ENCODE measurements at places on chromosomes 5 and 9.

- H3K4me3 ChIP-seq = no peak overlapping the region
- H3K4me1 ChIP-seq = no peaks in the 10 kb centered on the region
- no peak for DNase-seq
Measured at GRCh38 chr9:70641631-70642030, 227.2 kb upstream of the KLF9 start.

DNA sequence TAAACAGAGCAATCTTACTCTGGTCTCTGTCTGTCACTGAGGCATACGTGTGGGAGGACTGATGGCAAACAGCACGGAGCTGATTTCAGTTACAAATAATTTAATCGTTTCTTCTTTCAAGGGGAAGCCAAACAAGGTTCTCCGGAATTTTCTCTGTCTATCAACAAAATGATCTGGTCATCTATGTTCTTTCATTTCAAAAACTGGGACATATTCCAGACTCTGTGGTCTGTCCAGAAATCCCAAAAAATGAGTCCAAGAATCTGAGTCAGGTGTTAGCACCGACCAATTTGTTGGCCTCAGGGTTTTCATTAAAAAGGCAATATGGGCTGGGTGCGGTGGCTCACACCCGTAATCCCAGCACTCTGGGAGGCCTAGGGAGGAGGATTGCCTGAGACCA is 69.9 kb upstream of the ZNF608 start:
- no peak overlapping the region for H3K27ac ChIP-seq
- H3K4me1 ChIP-seq = peaks cover 5% of the 10 kb centered on the region
- H3K36me3 ChIP-seq = no peaks in the 10 kb centered on the region
- no peak for DNase-seq

GRCh38 chr9:104779946-104780535 is 16.1 kb downstream of the NIPSNAP3B start:
- H3K4me1 ChIP-seq = no peaks in the 10 kb centered on the region
- H3K4me3 ChIP-seq = no peak overlapping the region

DNA sequence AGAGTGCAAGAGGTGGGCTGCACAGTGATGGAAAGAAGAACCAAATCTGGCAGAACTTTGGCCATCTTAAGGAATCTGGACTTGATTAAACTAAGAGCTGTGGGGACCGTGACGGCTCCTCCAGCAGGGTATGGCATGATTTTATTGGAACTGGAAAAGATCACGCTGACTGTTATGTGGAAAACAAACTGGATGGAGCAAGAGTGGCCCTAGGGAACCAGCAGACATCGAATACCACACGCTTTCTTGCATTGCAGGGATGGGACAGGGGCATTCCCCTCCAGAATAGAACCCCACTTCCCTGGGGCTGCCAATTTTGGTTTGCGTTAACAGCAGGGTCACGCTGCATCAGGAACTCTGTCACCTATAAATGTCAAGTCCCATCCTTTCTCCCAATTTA is 38.8 kb downstream of the INSYN2B start:
- DNase-seq = no peak
- no peaks in the 10 kb centered on the region for H3K27me3 ChIP-seq
- H3K27ac ChIP-seq = no peak overlapping the region
- H3K4me1 ChIP-seq = no peaks in the 10 kb centered on the region
- H3K36me3 ChIP-seq = no peaks in the 10 kb centered on the region

DNA sequence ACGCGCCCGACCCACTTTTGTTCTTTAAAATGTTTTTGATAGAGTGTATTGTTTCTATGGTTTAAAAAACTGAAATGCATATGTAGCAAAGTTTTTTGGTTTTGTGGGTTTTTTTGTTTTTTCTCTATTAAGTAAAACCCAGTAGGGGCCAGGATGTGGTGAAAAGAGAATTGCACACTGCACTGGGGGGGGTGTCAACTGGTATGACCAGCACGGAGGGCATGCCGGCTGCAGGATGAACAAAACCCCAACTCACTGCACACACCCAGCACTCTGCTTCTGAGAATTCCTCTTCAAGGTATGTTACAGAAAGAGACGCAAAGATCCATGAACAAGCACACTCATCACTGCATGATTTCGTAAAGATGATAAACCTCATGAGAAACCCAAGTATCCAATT is 75.0 kb downstream of the STK10 start:
- peaks cover 7% of the 10 kb centered on the region for H3K36me3 ChIP-seq
- no peak overlapping the region for H3K27ac ChIP-seq
- H3K4me1 ChIP-seq = peaks cover 12% of the 10 kb centered on the region
- DNase-seq = no peak

DNA sequence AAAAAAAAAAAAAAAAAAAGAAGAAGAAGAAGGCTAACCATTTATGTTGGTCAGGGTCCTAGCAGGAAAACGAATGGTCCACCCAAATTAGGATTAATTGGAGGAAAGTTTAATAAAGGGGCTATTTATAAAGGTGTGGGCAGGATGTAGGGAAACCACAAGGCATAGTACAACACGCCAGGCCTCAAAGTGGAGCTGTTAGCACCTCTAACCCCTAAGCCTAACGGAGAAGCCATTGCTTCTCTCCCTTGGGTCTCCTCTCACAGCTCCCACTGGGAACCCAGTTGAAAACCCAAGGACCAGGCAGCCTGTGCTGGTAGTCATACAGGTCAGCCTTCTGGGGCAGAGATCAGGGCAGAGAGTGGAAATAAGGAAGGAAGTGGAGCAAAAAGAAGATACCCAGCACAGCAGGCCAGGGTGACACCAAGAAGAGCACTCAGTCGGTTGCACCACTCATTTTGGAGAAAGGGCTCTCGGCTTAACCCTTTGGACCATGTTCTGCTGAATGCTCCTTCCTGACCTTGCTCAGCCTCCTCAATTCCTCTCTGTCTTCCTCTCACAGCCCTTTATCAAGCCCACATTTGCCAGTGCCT is 8.8 kb upstream of the GLIPR2 start:
- no peak overlapping the region for H3K27ac ChIP-seq
- no peak overlapping the region for H3K4me3 ChIP-seq
- DNase-seq = no peak
- H3K36me3 ChIP-seq = peaks cover 1% of the 10 kb centered on the region
- H3K4me1 ChIP-seq = peaks cover 22% of the 10 kb centered on the region

DNA sequence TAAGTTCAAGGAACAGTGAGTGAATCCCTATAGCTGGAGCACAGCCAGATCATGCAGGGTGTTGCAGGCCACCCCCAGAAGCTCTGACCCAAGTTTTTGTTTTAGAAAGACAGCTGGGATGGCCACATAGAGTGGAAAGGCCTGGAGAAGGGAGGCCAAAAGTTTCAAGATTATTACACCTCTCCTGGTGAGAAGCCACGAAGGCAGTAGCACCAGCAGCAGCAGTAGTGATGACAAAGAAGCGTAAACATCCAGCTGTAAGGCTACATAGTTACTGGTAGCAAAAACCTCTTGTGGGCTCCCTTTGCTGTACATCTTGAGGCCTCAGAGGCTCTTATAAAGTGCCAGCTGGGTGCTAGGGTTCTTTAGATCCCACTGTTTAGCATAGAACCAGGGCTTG is 11.8 kb downstream of the ADAMTSL1 start:
- no peaks in the 10 kb centered on the region for H3K27me3 ChIP-seq
- H3K4me3 ChIP-seq = no peak overlapping the region
- no peak overlapping the region for H3K27ac ChIP-seq
- no peaks in the 10 kb centered on the region for H3K4me1 ChIP-seq
- no peaks in the 10 kb centered on the region for H3K36me3 ChIP-seq

- H3K27ac ChIP-seq = no peak overlapping the region
- no peaks in the 10 kb centered on the region for H3K4me1 ChIP-seq
- H3K36me3 ChIP-seq = no peaks in the 10 kb centered on the region
- no peaks in the 10 kb centered on the region for H3K27me3 ChIP-seq
- DNase-seq = no peak
Measured at GRCh38 chr9:10534850-10535249, 78.0 kb downstream of the PTPRD start.

DNA sequence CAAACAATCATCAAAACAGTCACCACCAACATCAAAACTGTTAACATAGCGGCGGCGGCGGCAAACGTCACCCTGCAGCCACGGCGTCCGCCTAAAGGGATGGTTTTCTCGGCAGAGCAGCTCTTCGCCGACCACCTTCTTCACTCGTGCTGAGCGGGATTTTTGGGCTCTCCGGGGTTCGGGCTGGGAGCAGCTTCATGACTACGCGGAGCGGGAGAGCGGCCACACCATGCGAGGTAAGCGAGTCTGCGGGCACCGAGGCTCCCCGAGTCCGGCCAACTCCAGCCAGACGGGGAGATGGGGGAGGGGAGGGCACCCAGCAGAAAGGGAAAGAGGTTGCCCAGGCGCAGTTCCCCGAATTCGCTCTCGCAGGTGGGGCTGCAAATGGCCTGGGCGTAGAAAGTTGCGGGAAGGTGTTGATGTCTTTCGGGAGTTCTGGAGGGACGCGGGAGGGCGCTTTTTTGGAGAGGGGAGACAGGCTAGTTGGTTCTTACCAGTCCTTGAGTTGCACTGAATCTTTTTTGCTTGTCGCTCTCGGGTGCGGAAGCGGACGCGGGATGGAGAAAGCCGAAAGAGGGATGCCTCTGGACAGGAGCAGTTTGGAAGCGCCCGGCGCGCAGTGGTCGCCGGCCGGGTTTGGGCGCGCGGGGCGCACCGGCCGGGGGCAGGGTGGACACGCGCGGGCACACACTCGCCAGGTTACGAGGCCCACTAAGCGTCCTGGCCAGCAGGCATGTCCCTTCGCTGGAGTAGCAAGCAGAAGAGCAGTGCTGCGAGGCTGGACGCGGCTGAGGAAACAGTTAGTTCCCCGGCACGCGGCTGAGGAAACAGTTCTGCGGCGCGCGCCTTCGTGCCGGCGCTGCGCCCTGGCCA is 849 bp downstream of the RORB start:
- peak; percentile 24 for DNase-seq
- no peaks in the 10 kb centered on the region for H3K4me1 ChIP-seq
- H3K4me3 ChIP-seq = peak overlapping the region; percentile 38
- H3K36me3 ChIP-seq = no peaks in the 10 kb centered on the region
- peaks cover 69% of the 10 kb centered on the region for H3K27me3 ChIP-seq
- H3K27ac ChIP-seq = no peak overlapping the region

GRCh38 chr5:43619380-43619779 is 16.4 kb downstream of the NNT start:
- no peaks in the 10 kb centered on the region for H3K4me1 ChIP-seq
- H3K36me3 ChIP-seq = peaks cover 22% of the 10 kb centered on the region
- no peak for DNase-seq
- H3K27me3 ChIP-seq = no peaks in the 10 kb centered on the region

DNA sequence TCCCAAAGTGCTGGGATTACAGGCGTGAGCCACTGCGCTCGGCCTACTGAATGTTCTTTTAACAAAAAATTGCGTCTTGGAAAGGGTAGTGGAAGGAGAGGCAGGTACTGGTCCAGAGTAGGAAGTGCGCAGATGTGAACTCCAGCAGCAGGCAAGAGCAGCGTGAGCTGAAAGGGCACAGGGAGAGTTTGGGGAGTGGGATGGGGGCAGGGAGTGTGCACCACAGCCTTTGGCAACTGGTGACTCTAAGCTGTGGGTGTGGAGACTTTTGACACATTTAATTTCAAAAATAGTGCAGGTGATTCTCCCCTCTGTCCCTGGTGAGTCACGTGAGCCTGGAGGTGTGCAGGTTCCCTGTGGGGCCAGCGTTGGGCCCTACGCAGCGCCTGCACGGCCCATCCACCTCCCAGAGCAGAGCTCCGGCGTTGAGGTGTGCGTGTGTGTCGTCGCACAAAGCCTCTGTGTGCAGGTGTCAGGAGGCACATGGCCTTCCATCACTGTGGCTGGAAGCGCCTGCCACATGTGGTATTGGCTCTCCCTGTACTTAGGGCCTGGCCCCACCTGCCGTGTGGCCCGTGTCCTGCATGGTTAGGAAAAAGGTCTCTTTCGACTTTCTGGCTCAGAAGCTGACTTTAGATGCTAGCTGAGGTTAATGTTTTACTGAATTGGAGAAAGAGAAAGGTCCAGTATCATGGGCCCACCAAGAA is 11.5 kb downstream of the SQSTM1 start:
- peaks cover 70% of the 10 kb centered on the region for H3K36me3 ChIP-seq
- H3K4me1 ChIP-seq = peaks cover 7% of the 10 kb centered on the region
- DNase-seq = no peak
- H3K27me3 ChIP-seq = no peaks in the 10 kb centered on the region

DNA sequence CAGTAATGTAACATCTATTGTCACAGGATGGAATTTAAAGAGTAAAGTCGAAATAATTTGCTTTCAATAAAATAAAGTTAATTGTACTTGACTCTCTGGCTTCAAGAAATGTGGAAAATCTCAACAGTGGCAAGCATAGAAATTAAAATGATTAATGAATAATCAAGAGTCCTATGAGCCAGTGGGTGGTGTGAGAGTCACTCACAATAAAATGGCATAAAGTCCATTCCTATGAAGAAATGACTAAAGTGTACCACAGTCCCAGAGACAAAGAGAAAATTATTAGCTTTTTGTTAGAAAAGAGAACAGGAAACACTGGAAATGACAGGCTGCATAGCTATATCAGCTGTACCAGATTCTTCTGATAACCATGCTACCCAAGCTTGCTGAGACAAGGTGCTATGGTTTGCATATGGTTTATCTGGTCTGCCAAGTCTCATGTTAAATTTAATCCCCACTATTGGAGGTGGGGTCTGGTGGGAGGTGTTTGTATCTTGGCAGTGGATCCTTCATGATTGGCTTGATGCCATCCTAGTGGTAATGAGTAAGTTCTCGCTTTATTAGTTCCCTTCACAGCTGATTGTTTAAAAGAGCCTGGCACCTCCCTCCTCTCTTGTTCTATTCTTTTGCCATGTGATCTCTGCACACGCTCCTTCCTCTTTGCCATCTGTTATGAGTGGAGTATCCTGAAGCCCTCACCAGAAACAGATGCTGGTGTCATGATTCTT is 647.7 kb upstream of the ITGA1 start:
- DNase-seq = no peak
- no peaks in the 10 kb centered on the region for H3K36me3 ChIP-seq
- H3K27me3 ChIP-seq = no peaks in the 10 kb centered on the region

GRCh38 chr9:77543131-77543822 is 104.8 kb downstream of the GNA14 start:
- no peaks in the 10 kb centered on the region for H3K27me3 ChIP-seq
- no peak for DNase-seq
- no peaks in the 10 kb centered on the region for H3K4me1 ChIP-seq
- H3K4me3 ChIP-seq = no peak overlapping the region
- no peaks in the 10 kb centered on the region for H3K36me3 ChIP-seq

DNA sequence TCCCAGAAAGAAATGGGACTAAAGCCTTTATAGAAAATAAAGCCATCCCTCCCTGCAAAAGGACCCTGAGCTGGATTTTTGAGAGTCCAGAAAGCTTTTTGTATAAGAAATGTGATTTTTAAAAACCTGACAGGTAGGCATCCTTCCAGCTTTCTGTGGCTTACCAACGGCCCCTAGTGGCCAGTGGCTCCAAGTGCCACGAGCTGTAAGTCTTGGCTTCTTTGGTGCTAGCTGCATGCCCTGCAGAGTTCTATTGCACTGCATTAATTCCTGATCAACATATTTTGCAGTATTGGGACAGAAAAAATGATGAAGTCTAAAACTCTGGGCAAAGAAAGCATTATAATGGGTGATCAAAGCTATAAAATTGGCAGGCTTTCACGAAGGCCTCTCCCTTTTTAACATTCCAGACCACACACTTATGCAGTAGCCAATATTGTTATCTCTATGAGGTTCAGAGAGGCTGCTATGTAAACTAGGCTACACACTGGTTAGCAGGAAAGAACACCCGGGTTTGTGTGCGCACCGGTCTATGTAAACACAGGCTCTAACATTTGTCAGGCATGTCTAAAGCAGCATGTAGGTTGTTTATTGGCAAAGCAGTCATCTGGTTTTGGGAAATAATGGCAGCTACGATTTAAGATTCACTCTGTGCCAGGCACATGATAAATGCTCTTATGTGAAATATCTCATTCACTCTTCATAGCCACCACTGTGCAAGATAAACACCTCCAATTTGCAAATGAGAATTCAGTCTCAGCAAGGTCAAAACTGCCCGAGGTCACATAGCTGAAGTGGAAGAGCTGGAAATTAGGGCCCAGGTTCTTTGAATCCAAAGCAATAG is 55.2 kb downstream of the NMUR2 start:
- H3K36me3 ChIP-seq = no peaks in the 10 kb centered on the region
- H3K4me3 ChIP-seq = no peak overlapping the region

Data from large intestine (tissue), 12 donors.